Adrenal gland (tissue), 19 donors: ENCODE measurements at places on chromosomes 7 and 10.

DNA sequence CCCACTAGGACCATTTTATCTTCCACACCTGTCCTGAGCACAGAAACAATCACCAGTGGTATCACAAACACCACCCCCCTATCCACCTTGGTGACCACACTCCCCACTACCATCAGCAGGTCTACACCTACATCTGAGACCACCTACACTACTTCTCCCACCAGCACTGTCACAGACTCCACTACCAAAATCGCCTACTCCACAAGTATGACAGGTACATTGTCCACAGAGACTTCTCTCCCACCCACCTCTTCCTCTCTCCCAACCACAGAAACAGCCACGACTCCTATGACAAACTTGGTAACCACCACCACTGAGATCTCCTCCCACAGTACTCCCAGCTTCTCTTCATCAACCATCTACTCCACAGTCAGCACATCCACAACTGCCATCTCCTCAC, 3.3 kb downstream of the MUC3A start:
- no peak for DNase-seq

DNA sequence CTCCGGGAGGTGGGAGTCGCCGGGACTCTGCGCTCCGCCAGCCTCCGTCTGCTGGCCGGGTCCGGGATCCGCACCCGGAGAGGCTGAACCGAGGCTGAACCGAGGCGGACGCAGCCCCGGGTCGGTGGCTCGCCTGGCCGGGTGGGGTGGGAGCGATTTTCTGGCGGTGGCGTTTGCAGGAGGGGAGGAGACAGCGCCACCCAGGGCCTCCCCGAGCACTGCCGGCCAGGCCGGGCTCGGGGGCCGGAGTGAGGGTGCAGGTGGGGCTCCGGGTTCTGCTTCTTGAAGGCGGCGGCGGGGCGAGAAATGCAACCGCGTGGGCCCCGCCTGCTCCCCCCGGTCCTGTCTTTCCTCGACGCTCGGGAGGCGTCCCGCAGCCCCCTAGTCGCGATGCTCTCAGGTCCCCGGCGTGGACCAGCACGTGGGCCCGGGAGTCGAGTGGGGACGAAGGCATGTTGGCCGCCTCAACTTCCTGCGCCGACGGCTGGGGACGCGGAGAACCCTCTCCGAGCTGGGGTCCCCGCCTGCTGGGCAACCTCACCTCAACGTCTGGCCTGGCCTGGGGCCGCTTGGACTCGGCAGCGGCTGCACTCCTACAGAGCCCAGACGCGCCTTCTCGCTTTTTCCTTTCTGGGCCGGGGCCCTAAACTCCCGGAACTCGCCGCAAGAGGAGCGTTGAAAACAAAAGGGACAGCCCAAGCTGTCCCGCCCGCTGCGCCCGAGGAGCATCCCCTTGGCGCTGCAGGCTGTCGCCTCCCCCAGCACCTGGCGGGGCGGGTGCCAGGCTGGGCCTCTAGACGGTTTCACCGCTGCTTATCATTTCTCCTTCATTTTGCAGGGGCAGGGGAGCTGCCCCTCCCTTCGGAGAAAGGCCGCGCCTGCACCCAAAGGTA, 25.2 kb upstream of the VAX1 start:
- no peak for DNase-seq

GRCh38 chr7:149459540-149460452, 1.1 kb downstream of the ZNF777 start:
- no peak for DNase-seq

DNA sequence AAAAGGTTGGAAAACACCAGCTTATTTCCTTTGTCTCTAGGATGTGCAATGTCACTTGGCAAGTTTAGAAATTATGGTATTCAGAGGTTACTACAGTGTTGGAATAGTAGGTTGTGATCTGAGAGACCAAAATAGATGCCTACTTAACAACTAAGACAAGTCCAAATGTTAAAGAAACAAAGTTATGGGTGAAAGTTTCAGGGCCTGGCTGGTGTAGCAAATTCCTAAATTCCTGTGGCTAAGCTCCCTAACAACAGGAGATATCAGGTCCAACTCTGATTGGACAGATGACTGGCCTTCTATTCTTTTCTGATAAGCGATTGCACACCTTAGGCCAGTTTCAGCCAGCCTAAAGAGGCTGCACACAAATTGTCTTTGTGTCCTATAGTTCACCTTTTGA, 873.5 kb downstream of the REEP3 start:
- no peak for DNase-seq

GRCh38 chr7:100396421-100396982, 23.2 kb downstream of the PILRA start:
- DNase-seq = no peak
